ENCODE measurements at places on chromosomes 13 and 19. TPM values are rescaled to one million over a fixed set of nuclear protein-coding genes. Genes with fewer than 3 reads are reported as not detected.

Gene ANGPTL8
- total RNA-seq, result not detected

Gene ZNF528
- 21.7 TPM for total RNA-seq

Gene ZNF562
- total RNA-seq, result 31.6 TPM

Gene EID2B
- 2.4 TPM for total RNA-seq

Gene LIN37
- 11.3 TPM for total RNA-seq

Gene ZNF223
- 5.8 TPM for total RNA-seq

DNA sequence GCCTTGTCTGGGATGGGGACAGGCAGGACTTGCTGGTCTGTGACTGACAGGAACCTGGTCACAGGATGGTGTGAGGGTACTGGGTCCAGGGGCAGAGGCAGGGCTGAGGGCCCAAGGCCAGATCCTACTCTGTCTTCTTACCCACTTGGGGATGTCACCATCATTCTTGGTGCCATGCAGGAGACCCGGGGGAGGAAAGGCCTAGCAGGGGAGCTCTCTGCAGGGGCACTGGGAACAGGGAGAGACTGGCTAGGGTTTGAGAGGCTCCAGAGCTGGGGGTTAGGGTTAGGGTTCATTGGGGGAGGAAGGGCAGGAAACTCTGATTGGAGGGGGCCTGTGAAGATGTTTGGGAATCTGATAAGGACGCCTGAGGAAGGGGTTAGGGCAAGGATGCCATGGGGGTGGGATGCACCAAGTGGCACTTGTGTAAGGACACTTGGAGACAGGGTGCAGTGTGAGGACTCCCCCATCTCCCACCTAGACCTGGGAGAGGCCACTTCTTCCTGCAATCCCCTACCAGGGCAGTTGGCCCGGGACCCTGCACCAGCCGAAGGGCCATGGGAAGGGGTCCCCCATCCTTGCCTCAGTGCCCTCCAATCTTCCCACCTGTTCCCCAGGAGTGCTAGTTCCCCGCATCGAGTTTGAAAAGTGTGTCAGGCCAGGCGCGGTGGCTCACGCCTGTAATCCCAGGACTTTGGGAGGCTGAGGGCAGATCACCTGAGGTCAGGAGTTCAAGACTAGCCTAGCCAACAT is 6.9 kb downstream of the PRR36 start:
- no peak for DNase-seq

DNA sequence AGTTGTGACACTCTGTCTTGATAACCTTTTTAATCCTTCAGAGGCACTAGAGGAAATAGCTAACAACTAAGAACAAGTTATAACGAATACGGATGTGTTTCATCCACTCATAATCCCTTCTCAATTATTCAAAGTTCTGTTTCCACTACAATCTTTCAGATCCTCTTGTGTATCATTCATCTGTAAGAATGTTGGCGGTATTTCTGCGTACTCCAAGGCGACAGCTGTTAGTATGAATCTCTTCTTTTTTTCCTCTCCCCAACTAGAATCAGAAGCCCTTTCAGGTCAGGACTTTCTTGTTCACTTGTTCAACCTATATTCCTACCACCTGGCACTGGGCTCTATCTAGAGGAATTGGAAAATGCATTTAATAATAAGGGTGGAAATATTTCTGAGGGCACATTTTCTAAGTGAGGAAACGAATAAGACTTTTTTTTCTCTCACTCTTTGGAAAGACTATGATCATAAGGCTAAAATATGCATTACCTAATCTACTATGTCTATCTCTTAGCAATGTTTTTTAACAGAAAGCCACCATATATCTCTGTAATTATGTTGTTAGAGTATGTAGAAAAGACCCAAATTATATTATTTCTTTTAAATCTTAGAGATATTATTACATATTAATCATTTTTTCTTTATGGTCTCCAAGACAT is 492.9 kb downstream of the PCDH20 start:
- no peak for DNase-seq

DNA sequence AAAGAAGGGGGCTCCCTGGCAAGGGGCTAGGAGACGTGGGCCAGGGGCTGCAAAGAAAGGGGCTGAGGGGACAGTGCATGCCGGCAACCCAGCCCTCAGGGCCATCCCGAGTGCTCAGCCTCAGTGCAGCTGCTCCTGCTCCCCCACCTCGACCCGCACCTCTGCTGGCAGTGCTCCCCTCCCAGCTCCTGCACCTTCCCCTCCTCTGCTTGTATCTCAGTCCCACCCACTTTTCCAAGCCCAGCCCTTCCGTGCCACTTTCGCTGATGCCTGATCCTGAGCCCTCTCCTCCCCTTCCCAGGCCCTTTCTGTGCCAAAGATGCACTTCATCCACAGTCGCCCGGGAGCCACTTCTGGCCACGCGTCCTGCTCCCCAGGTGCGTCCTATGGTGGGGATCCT is 69.9 kb upstream of the KCTD15 start:
- DNase-seq, result peak; percentile 52

GRCh38 chr19:10339977-10340376 is 553 bp upstream of the ICAM3 start:
- no peak for DNase-seq

GRCh38 chr13:52848455-52849195 is at the start of gene PCDH8:
PCDH8 (minus strand) TSS chr13:52848640; CDS start chr13:52848436, 204 bp downstream.
- DNase-seq, result no peak

DNA sequence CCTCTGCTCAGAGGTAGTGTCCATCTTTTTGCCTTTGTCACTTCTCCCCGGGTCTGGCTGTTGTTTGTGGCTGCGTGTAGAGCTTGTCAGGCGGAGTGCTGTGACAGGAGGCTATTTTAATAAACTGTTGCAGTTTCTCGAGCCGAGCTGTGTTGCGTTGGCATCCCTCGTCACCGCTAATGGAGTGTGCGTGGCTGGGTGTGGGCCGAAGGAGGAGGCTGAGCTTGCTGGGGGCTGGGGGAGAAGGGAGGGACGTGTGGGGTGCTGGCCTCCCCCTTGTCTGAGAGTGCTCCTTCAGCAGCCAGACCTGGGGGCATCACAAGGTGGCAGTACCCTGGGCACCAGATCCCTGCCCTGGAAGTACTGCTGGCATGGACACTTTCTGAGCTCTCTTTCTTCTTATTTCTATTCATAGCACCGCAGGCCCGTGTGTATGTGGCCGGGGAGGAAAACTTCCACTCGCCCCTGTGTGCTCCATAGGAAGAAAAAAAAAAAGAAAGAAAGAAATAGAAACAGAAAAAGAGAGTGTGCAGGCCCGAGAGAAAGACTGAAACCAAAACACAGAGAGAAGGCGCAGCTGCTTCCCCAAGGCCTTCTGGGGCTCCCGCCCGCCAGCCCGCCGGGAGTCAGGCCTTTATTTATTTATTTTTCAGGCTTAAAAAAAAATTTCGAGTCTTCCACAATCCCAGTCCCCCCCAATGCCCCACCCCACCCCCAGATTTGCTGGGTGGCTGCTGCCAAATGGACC is 27.0 kb downstream of the NFIX start:
- no peak for DNase-seq

DNA sequence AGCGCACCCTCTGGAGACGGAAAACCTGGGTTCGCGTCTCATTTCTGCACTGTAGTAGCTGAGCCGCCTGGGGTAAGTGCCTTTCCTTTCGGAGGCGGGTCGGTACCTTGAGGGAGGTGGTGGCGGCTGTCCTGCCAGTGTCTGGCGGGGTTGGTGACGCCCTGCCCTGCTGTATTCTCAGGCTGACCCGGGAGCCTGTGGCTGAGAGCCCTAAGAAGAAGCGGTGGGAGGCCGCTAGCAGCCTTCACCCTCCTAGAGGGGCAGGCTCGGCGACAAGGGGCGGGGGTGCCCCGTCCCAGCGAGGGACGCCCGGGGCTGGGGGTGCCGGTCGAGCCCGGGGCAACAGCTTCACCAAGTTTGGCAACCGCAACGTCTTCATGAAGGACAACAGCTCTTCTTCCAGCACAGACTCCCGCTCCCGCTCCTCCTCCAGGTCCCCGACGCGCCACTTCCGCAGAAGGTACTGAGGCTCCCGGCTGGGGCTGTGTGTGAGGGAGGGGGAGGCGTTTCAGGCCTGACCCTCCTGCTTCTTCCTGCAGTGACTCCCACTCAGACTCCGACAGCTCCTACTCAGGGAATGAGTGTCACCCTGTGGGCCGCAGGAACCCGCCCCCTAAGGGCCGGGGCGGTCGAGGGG is 6.9 kb downstream of the LENG8 start:
- DNase-seq, result no peak

- DNase-seq, result no peak
Measured at GRCh38 chr19:16383584-16384161, 59.0 kb downstream of the KLF2 start.

DNA sequence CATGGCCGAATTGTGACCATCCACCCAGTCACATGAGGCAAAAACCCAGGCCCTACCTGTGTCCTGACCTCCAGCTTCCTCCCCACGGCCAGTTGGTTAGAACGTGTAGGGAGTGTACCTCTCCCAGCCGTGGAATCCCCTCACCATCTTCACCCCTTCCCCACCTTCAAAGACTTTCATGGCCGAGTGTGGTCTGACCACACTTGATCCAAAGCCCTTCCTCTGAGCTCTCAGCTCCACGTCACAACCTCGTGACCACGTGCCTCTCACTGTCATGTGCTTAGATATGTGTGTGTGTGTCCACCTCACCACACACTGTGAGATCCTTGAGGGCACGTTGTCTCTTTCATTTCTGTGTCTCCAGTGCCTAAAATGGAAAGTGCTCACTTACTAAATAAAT is 48.6 kb upstream of the UBE2L5 start:
- no peak for DNase-seq

GRCh38 chr13:110850840-110851239 is 64.0 kb downstream of the ANKRD10 start:
- no peak for DNase-seq

DNA sequence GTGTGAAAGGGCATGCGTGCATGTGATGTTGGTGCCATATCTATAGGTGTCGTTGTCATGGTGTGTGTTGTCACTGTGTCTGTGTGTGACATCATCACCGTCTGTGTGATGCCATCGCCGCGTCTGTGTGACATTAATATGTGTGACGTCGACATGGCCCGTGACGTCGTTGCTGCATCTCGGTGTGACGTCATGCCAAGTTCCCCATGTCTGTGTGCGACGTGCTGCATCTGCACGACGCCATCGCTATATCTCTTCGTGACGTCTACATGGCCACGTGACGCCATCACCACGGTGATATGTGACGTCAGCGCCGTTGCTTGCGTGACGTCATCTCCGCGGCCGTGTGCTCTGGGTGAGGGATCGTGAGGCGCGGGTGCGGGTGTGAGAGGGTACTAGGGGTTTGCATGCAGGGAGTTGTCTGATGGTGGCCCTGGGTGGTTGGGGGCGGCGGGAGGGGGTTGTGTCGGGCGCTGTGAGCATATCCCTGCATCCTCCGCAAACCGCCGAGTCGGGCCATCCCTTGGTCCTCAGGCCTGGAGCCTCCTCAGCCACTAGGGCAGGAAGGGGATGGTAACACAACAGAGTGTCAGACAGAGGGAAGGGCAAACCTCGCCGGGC is 14.6 kb downstream of the GTPBP3 start:
- no peak for DNase-seq

- no peak for DNase-seq
Measured at GRCh38 chr19:19151418-19151817, 13.1 kb upstream of the TMEM161A start.

- DNase-seq, result no peak
Measured at GRCh38 chr19:31504221-31504620, 155.0 kb upstream of the TSHZ3 start.

DNA sequence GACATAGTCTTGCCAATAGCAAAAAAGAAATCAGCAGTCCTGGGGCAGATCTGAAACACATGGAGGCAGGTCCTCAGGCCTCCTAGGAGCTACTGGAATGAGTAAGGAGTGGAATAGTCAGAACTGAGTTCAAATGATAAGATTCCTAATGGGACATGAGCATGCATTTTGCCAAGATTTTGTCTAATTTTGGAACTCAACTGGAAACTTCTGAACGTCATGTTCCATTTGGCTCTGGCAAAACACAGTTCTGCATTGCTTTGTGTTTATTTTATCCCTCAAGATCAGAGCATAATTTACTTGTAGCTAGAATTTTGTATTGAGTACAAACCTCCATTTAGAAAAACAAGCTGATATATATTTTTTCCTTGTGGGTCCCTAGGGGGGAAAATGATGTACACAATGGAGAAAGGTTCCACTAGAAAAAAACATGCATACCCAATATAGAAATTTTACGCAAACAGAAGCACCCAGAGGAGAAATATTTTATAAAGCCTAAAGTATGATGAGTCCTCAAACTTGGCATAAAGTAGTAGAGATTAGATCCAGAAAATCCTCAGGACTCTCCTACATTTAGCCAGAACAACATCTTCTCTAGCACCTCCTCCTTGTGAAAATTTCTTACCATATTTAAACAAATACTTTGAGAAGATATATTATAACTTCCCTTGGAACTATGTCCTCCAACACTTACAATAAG is 149.0 kb upstream of the SERP2 start:
- DNase-seq, result no peak

- DNase-seq, result no peak
Measured at GRCh38 chr13:53782488-53782961, 753.9 kb downstream of the OLFM4 start.

- no peak for DNase-seq
Measured at GRCh38 chr13:71967990-71968389, 101.0 kb upstream of the DACH1 start.

DNA sequence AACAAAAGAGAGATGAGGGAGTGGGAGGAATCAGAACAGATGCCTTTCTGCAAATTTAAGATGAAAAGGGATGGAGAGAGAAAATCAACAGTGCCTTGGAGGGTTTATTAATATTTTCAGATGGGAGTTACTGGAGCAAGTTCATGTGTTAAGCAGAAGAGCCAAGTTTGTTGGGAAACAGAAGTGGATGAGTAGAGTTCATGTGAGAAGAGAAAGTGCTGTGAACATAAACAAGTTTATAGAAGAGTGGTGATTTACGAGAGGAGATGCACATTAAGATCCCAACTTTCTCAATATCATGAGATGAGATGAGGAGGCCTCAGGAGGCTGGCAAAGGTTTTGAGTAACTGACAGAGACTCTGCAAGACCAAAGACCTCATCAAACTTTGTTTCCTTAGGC is 274.1 kb upstream of the HTR2A start:
- DNase-seq, result no peak

GRCh38 chr19:45939792-45940514 is 25.4 kb upstream of the NANOS2 start:
- no peak for DNase-seq

GRCh38 chr19:28349604-28350003 is 863.3 kb downstream of the UQCRFS1 start:
- no peak for DNase-seq

GRCh38 chr19:31066385-31066784 is 282.9 kb downstream of the TSHZ3 start:
- DNase-seq, result no peak

DNA sequence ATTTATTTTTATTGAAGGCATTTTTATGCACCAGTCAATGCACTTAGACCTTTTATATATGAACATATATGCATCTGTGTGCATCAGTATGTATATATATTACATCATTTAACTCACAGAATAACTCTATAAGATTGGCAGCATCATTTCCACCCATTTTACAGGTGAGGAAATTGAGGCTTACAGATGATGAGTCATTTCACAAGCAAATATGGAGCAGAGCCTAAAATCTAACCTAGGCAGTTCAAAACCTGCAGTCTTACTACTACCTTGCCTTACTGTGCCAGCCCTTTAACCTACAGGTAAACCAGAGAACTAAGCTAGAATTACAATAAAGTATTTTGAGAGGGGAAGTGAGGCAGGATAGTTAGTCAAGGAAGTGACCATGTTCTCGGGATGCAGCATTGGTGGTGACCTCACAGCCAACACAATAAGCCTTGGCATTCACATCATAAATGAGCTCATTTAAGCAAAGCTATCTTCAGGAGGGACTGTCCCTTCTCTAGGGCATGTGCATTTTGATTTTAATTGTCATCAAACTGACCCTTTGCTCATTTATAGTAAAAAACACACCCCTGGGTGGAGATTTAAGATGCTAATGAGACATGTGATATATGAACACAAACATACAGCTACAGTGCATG is 274.3 kb downstream of the DCLK1 start:
- no peak for DNase-seq

All from upper lobe of right lung (tissue), 1 donor.